ENCODE measurements at places on chromosomes 12 and 14. TPM values are rescaled to one million over a fixed set of nuclear protein-coding genes. Genes with fewer than 3 reads are reported as not detected.

Gene MYL2
- not detected for total RNA-seq

Gene RPL10L
- not detected for total RNA-seq

Gene PRR4
- total RNA-seq = 3.5 TPM

Gene CLMN
- total RNA-seq = 6.0 TPM

Gene IRAK3
- 8.6 TPM for total RNA-seq

Gene HVCN1
- total RNA-seq = 2.6 TPM

GRCh38 chr12:56011509-56012090 lies 9.2 kb upstream of the IKZF4 start:
- no peak for DNase-seq

DNA sequence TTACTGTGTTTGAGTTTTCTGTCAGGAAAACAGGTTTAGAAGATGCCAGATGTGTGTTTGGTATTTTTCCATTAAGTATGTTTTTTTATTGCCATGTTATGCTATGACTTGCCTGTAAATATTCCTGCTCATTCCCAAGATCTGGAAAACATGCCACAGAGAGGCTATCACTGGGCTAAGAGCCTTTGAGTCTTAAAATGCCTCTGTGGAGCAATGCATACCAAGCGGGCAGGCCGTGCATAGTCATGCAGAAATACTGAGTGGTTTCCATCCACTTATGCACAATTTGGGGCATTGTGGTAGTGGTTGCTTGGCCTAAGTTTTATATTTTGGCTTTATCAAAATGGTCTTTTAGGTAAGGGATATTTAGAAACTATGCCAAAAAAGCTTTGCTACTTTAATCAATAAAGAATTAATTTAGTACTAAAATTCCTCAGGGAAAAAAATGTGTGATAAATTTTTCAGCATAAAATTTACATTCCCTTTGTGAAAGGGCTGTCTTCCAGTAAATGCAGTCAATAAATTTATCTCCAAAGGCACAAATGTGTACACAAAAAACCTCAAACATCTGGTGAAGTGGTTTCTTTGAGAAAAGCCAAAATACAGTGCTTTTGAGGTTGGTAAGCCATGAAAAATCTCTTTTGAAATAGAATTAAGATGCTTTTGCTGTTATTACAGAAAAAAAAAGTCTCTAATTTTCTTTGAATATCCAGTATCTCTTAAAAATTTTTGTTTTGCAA lies 341.3 kb upstream of the FBXO33 start:
- DNase-seq = no peak

GRCh38 chr14:104281768-104282301 lies 143.4 kb downstream of the KIF26A start:
- no peak for DNase-seq

GRCh38 chr12:126708492-126708896 lies 1558.5 kb upstream of the TMEM132C start:
- no peak for DNase-seq

DNA sequence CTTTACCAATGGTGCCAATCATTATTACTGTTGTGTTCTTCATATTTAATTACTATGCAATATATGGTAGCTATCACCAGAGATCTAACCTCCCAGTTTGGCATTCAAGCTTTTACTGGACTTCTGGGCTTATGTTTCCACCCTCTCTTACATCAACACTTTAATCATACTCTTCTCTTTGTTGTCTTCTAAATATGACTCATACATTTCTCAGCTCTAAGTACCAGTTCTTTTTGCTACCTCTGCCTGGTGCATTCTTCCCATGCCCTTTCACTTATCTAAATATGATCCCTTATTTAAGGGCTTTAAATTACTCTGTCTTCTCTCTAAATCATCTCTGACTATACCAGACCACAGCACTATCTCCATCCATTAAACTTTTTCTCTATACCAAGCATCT lies 246.1 kb upstream of the CCDC196 start:
- no peak for DNase-seq

DNA sequence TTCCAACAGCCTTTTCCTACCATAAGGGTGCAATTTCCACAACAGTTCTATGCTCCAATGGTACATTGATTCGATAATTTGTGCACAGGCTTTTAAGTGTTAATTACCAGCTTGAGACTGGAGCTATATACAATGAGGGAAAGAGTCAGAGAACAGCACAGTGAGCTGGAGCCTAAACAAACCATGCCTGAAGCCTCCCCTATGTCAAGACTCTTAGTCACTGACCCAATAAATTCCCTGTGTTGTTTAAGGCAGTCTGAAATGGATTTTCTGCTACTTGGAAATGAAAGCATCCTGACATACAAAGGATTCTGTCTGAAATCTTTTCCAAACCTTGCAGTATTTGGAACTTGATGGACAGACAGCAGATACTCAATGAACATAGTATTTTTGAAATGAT lies 149.0 kb downstream of the EFCAB11 start:
- no peak for DNase-seq

- DNase-seq = no peak
These were observed 34.9 kb downstream of the ZDHHC17 start for GRCh38 chr12:76798864-76799263.

- DNase-seq = no peak
These were observed 60.3 kb upstream of the VPS33A start for GRCh38 chr12:122326586-122326985.

- DNase-seq = no peak
These were observed 98.7 kb downstream of the ERGIC2 start for GRCh38 chr12:29282031-29282816.

- DNase-seq = no peak
These were observed 13.1 kb upstream of the ANP32D start for GRCh38 chr12:48459259-48459658.

Data from liver (tissue), 10 donors.